ENCODE measurements at places on chromosomes 4 and X.

- DNase-seq = no peak
Observed at GRCh38 chr4:8637456-8637984, 45.0 kb downstream of the CPZ start.

DNA sequence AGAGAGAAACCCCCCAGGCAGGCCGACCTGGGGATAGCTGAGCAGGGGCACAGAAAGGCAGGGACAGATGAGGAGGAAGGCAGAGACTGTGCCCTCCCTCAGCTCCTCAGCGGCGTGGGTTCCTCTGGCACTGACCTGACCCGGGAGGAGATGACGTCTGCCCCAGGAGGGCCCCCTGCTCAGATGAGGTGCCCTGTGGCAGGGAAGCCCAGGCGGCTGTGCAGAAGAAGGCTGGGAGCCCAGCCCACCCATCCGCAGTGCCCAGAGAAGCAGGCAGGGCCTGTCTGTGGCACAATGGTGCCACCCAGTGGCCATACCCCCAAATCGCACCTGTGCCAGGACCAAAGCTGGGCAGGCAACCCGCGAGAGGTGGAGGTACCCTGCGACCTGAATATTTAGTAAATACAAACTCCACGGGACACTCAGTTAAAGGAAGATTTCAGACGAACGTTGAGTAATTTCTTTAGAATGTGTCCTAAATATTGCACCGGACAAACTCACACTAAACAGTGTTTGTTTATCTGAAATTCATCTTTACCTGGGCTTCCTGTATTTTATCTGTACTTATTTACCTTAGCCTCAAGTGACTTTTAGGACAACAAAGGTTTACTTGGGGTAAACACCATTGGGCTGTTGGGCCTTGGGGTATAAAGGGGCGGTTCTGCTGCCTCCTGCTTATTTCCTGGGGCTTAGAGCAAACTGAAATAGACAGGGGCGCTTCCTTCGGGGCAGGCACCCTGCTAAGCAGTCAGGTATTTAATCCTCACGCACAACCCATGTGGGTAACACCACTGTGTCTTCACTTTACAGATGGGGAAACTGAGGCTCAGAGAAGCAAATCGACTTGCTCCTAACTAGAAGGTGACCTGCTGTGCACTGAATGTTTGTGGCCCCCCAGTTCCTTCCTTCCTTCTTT, 46.5 kb upstream of the HMX1 start:
- DNase-seq = peak; percentile 21

DNA sequence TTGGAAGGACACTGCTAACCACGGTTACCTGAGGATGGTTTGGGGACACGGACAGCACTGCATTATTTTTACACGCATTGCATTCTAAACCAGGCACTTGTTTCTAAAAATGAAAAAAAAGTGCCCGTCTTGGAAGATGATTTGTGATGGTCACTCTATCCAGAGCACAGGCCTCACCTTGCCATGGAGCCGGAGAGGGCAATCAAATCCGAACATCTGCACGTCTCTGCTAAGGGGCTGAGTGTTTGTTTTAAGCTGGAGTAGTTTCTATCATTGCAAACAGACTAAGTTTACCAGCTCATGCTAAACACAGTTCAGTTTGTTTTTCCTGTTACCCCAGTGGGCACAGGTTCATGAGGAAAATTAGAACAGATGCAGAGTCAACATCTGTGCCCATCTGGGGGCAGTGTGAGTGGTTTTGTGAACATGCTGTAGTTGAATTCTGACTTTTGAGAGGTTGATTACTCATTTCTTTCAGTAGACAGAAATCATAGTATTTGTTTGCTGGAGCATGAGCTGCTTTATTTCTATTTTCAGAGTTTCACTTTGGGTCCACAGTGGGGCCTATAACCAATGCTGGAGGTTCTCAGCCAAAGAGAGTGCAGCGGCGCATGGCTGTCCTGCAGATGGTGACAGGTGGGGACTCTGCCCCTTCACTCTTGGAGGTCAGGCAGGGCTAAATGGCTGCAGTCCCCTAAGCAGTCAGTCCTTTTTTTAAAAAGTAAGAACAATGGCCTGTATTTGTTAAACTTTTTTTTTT, 65.4 kb upstream of the ENPP6 start:
- DNase-seq = no peak

DNA sequence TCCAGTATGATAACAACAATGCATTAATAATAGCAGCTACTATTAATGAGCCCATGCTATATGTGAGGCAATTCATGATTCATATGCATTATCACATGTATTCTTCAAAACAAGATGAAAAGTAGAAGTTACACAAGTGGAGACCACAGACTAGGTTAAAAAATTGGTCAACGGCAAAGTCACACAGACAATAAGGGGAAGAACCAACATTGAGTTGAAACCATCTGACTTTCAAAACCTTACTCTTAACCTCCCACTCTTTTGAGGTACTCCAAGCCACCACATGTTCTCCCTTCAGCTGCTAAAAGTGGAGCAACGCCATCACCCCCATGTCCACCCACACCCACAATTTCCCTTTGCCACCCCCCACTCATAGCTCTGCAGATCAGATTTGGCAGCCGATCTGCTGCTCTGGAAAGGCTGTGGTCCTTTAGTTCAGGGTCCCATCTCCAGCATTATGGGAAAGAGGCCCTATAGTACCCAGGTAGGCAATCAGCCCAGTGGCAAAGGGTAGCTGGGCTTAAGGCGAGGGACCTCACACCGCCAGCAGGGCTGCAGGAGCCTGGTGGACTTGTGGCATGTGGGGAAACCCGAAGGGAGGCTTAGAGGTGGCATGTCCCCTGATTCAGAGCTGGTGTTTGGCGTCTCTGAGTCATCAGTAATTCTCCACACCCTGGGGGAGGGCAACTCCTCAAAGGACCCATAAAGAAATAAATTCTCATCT, 33.5 kb upstream of the CYBB start:
- DNase-seq = peak; percentile 0

DNA sequence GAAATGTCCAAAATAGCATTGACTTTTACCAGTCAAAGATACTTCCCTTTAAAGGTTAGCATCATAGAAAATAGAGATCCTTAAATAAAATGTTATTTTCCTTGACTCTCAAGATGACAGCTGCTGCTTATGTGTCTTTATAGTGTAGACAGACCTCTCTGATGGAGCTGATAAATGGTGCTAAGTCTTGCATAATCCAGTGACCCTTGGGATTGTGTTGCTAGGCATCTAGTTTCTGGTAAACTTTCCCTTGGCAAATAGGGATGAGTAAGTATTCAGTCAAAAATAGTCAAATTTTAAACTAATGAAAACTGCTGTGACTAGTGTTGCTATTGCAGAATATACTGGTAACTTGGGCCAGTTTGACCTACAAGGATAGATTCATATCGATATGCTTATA, 53.6 kb downstream of the MBNL3 start:
- peak; percentile 6 for DNase-seq

GRCh38 chr4:122666527-122667245, 45.8 kb upstream of the IL21 start:
- DNase-seq = peak; percentile 98

DNA sequence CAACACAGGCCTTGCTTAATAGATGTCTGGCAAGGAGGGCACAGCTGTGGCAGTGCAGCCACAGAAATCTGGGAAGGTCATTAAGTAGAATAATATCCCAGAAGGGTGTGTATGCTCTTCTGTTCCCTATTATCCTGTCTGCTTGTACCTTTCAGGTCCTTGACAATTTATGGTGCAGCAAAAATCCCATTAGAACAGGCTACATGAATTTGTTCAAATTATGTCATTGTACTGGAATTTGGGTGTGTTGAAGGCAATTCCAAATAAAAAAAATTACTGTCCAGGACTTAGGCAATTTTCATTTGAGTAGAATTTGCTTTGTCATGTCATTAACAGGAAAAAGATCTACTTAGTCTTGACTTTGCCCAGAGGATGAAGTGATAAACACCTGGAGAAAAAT, 192.1 kb downstream of the IDS start:
- peak; percentile 21 for DNase-seq

DNA sequence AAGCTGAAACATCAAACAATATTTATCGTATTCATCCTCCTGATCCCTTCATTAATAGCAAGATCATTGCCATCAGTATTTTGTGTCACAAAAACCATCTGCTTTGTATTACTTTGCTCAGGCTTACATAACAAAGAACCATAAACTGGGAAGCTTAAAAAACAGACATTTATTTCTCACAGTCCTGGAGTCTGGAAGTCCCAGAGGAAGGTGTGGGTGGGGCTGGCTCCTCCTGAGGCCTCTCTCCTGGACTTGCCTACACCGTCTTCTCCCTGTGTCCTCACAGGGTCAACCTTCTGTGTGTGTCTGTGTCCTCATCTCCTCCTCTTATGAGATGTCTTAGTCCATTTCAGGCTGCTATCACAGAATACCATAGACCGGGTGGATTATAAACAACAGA, 61.3 kb upstream of the MXRA5 start:
- no peak for DNase-seq

DNA sequence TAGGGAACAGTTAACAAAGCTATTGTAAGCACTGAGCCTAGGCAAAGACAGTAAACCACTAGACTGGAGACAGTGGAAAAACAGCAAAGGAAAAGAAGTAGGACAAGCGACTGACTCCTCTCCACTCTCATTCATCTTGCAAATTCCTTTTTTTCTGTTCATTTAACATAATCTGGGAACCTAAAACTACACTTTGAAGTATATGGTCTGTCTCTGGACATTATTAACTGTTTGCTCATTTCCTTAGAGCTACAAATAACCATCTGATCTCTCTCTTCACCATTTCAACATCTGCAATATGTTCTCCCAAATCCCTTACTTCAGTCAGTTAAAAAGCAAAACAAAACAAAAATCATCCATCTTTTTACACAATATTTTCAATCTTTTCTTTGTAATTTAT, 642 bp downstream of the HMGN5 start:
- DNase-seq = no peak

DNA sequence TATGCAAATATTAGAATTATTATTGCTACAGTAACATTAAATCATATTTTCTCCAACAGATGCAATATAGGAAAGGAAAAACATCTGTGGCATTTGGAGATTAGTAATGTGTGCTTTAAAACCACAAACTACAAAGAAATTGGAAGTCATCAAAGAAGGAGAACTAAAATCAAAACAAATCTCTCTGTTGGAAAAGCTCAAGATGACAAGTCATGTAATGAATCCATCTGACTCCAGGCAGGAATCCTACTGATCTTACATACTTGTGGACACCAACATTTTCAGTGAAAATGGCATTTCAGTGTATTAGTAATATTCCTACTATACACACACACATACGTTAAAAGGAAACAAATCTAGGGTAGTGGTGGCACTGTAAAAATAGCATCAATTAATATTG, 98.2 kb downstream of the SLC39A8 start:
- no peak for DNase-seq

GRCh38 chr4:107654694-107655093, 65.3 kb downstream of the PAPSS1 start:
- DNase-seq = peak; percentile 4

DNA sequence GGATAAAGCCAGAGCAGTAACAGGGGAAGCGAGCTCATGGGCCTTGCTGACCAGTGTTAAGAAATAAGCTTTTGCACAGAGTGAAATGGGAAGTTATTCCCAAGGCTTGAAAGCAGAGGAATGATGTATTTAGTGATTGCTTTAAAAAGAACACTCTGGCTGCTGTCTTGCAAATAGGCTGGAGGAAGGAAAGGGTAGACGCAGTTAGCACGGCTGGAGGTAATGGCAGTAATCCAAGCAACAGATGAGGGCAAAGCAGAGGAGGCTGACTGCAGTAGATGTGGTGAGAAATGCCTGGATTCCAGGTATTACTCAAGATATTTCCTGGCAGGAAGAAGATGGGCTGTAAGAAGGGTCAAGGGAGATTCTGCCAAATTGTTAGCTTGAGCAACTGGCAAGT, 1342.3 kb upstream of the AGA start:
- DNase-seq = no peak

- no peak for DNase-seq
Observed at GRCh38 chr4:55578341-55579010, 13.6 kb downstream of the PDCL2 start.

DNA sequence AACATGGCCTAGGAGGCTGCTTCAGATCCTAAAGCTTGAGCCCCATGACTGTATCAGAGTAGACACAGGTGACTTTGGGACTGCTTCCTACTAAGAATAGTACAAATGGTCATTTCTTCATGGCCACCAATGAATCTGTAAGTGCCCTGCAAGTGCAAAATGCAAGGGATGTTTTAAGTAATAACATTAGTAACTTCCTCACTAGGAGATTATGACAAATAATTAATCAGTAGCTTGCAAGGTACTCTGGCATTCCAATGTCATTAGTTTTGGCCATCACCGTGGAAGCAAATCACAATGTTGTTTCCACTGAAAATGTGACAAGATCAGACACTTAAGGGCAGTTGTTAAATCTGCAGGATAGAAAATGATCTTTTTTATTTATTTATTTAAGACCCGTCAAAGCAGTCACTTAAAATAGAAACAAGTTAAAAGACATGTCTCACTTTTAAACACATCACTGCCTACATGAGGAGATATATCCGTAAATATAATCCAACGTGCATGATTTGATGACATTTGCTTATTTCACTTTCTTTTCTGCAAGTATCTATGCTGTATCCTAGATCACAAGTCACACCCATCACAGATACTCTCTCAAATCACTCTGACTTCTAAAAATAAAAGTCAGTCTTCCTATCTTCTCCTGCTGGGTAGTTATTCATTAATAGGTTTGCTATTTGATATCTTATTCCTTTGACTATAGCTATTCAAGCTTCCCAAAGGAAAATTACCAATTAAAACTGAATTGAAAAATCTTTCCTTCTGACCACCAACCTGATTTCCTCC, 400.6 kb downstream of the IL15 start:
- DNase-seq = peak; percentile 57

- DNase-seq = no peak
Observed at GRCh38 chrX:154793084-154793795, 12.0 kb downstream of the MPP1 start.

DNA sequence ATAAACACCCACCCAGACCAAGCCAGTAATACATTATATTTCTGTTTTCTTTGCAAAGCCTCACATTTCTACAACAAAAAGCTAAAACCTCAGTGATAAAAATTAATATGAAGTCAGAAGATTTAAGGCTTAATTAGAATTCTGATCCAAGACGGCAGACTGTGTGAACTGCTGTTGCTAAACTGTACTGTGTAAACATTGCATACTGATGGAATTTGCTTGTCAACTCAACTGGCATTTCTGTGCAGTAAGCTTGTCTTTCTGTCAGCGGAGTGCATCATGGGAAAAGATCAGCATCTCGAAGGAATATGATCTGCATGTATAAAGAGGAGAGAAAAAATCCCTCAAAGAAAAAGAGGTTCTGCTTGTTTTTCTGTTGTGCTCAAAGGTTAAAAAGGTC, 69.4 kb upstream of the SPANXB1 start:
- DNase-seq = no peak

DNA sequence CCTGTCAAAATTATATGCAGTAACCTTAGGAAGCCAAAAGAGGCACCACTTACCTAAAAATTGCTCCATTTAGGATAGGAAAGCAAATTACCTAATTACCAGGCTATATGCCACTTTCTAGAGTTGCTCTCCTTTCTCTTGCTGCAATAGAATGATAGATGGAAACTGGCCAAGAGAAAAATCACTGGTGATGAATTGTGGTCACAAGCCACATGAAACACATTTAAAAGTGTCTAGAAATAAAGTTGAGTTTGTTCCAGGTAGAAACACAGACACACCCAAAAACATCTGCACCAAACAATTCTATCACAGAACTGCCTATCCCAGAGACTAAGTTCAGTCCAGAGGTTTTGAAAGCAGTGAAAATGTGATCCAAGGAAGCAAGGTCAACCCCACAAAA, 337.7 kb downstream of the PCDH19 start:
- DNase-seq = peak; percentile 38

GRCh38 chrX:54281676-54282075, 76.2 kb downstream of the WNK3 start:
- DNase-seq = no peak

All from fibroblast of skin of right quadriceps (primary cell).